Left renal pelvis (tissue), 4 donors: ENCODE measurements at places on chromosomes 3 and 15.

DNA sequence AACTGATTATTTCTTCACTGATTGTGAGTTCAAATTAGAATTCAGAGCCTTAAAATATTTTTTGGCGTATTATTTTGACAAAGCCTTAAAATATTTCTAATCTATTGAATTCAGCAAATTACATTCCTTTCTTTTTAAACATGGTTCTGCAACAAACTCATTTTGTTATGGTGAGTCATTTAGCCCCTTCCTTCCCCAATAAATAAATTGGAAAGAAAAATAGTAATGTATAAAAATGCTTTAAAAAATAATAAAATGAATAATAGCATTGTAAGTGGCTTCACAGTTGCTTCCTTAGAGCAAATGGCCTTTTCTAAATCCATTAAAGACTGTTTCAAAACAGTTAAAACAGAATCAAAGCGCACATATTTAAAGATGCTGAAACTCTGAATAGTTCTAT is 12.1 kb downstream of the CSNK1G1 start:
- no peak for DNase-seq

GRCh38 chr3:58260261-58260731 is 22.7 kb downstream of the ABHD6 start:
- no peak for DNase-seq

DNA sequence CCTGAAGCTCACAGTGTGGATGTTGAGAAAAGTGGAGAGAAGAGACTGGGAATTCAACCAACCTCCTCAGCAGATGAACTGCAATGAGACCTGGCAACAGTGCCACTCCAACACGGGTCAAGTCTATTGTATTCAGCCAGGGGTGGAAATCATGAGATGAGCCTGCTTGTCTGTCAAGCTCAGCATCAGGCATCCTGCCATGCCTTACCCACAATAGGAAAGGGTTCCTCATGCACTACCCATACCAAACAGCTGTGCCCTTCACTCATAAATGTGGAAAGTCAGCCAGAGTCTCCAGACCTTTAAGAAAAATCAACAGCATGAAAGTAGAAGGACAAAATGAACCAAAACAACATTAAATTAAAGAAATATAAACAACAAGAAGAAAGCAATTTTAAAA is 542.1 kb downstream of the EPHB1 start:
- DNase-seq: no peak

GRCh38 chr3:48935530-48935929 is 16.9 kb downstream of the ARIH2 start:
- no peak for DNase-seq
